CD8-positive, alpha-beta memory T cell (primary cell): ENCODE measurements at places on chromosomes 7 and 10.

GRCh38 chr10:44511601-44512000 is 126.7 kb upstream of the CXCL12 start:
- DNase-seq, result no peak

GRCh38 chr7:19508124-19508523 is 200.7 kb downstream of the POLR1F start:
- DNase-seq, result no peak

DNA sequence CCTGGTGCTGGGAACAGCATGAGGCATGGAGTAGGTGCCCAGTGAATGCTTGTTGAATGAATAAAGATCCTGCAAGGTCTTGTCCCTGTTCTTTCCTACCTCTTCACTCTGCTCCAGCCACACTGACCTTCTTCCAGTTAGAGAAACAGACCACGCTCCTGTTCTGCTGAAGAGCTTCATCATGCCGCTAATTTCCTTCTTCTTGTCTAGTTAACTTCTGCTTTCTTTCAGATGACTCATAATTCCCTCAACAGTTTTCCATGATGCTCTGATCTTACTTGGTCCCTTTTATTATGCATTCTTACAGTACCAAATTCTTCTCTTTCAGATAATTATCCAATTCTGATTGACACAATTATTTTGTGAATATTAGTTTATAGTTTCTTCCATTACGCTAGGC is 59.5 kb upstream of the C1QL3 start:
- DNase-seq, result no peak

DNA sequence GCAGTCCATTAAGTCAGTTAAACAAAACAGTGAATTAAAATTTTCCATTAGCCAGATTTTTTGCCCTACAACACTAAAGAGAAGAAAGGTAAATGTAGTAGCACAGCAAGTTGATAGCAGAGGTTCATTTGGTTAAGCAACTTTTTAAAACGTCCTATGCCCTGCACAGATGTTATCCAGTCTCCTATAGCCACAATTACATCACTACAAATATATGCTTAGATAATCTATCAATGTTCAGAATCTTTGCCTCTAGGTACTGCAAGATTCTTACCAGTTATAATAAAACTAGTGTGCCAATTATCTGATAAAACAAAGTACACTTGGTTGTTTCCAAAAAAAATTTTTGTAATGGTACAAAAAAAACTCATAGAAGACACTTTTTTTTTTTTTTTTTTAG is 175.5 kb upstream of the MYO3A start:
- no peak for DNase-seq

- no peak for DNase-seq
Observed at GRCh38 chr10:7161484-7162250, 249.2 kb downstream of the SFMBT2 start.

DNA sequence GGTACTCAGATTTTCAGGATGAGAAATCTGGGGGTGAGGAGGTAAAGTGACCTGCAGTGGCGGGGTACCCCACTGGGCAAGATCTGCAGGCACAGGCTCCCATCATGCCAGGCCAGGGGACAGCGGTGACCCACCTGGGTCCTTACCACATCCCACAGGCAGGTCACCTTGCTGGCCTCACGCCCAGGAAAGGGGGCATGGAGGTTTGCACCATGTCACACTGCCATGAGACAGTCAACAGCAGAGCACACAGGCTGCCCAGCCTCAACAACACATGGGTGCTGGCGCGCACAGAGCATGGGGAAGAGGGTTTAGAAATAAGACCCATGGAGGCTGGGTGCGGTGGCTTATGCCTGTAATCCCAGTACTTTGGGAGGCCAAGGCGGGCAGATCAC is 914 bp downstream of the PKD1L1 start:
- no peak for DNase-seq

- DNase-seq, result no peak
Observed at GRCh38 chr7:34190299-34190698, 285.0 kb downstream of the BMPER start.

DNA sequence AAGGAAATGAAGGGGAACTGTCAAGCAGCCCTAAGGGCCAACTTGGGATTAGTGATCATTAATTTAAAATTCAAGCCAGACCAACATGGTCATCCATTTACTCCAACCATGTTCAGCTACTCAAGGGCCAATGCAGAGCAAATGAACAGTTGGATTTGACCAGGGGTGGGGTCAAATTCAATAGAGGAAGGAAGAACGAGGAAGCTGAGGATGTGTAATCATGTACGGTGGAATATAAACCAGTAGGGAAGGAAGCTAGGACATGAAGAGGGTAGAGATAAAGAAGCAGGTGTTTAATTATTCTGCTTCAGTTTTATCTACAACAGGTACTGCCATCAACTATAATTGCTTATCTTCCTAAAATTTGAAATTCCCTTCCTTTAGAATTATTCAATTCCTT is 81.6 kb downstream of the HIBADH start:
- DNase-seq, result no peak

DNA sequence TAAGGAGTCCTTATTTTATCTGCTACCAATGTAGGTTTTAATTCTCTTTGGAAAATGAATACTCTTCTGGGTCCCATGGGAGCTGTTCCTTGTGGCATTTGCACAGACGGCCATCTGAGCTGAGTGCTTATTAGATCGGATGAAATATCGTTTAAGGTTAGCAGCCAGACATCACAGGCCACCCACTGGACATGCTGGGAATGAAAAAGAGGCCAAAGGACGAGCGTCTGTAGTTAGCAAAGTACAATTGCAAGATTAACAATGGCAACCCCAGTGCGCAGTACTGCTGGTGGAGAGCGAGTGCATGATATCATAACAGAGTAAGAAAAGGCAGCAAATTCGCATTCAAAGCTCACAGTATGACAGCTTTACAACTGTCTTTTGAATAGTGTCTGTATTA is 28.3 kb upstream of the CREB5 start:
- no peak for DNase-seq

DNA sequence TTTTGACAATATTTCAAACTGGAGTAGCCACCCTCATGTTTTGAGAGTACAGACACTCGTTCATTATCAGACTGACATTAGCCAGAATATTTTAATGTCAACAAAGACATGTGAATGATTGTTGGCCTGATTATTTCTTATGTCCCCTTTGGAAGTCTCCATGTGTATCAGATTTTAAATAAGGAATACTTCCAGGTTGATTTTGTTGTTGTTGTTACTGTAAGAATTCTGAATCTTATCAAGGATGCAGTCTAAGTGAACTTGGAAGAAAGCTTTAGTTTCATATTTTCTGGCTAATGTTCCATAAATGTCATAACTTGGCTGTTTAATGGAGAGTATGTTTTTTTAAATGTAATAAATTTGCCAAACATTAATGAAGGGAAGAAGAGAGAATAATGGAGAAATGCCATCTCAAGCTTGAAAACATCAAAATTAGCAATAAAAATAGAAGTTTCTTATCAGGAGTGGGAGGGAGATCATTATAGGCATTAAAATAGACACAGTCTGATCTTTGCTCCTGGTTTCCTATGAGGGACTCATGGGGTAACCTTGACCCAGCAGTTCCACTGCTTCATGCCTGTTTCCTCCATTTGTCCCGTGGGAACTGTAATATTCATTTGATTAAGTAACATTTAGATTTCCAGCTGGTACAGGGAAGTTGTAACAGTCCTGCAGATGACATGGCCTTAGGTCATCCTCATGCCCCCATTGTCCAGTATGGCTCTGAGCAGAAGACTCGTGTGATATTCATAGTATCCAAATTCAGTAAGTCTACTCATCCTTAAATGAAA is 122.4 kb upstream of the KIAA1217 start:
- DNase-seq, result no peak

DNA sequence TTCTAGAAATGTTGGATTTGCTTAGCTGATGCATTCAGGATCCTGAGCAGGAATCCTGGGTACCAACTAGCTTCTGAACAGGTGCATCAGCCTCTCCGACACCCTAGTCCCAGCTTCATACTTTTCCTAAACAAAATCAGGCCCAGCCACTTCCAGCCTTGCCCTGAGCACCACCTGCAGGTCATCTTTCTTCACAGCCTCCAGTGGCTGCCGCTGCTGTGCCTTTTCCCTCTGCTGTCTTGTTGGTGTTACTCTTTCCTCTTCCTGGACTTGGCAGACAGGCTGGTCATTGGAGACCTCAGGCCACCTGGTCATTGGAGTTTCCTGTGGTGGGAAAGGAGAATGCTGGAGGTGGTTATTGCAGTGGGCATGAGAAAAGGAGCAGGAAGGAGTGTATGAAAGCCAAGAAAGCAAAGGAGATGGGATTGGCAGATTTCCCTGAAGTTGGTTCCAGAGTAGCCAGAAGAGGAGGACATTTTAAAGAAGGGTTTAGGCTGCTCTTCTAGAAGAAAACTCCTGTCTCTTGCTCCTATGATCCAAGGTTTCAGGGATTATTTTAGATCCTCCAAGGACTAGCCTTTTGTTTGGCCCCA is 48.2 kb upstream of the NFKB2 start:
- no peak for DNase-seq
